ENCODE measurements at places on chromosomes 11 and 22. TPM values are rescaled to one million over a fixed set of nuclear protein-coding genes. Genes with fewer than 3 reads are reported as not detected.
A peak's percentile ranks its signal among the peaks of the same experiment; 100 is the strongest.

Gene MMP7
- not detected for total RNA-seq

Gene UPK3A
- total RNA-seq, result not detected

Gene SYT13
- 9.9 TPM for total RNA-seq

Gene RASSF7
- 8.5 TPM for total RNA-seq

GRCh38 chr11:45671246-45672171 lies 6.1 kb upstream of the CHST1 start:
- DNase-seq, result no peak

- no peak for DNase-seq
Measured at GRCh38 chr11:20658135-20658534, 11.3 kb upstream of the NELL1 start.

GRCh38 chr11:131640320-131640719 lies 269.9 kb downstream of the NTM start:
- peak; percentile 5 for DNase-seq

- no peak for DNase-seq
Measured at GRCh38 chr22:43887391-43887790, 4.4 kb downstream of the PNPLA5 start.

DNA sequence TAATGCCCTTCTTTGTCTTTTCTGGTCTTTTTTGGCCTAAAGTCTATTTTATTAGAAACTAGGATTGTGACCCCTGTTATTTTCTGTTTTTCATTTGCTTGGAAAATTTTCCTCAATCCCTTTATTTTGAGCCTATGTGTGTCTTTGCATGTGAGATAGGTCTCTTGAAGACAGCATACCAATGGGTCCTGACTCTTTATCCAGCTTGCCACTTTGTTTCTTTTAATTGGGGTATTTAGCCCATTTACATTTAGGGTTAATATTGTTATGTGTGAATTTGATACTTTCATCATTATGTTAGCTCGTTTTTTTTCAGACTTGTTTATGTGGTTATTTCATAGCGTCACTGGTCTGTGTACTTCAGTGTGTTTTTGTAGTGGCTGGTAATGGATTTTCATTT lies 682.6 kb downstream of the JRKL start:
- DNase-seq, result no peak

DNA sequence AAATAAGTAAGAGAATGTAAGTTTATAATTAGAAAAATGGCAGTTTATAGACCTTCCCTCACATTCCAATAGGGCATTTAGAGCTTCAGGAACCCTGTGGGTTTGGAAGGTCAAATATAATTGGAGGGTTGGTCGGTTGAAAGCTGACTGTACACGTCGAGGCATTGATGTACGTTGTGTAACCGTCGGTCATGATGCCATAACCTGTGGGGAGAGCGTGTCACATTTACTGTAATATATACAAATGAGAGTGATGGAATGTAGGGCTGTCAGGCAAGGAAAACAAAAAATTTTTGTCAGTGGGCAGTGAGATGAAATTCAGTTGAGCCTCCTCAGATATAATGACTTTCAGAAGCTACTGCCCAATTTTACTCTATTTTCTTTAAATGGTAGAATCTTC lies 88.5 kb downstream of the ARL14EP start:
- DNase-seq, result no peak

- no peak for DNase-seq
Measured at GRCh38 chr11:97610854-97611253, 1221.0 kb downstream of the JRKL start.

DNA sequence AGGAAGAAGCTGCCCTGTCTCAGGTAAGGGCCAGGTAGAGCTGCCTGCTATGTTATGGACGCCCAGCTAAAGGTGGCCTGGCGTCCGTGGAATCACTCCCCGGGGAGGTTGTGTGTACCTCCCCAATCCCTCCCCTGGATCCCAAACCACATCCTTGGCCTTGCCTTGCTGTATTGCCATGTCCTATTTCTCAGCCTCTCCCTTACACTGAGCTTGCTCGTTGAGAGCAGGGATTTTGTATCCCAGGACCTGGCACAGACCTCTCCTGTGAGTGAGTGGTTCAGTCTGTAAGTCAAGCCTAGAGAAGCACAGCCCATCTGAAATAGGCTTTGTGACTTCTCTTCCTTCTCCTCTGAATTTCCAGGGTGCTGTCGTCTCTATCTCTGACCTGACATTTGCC lies 53.9 kb downstream of the TRAF6 start:
- no peak for DNase-seq

- no peak for DNase-seq
Measured at GRCh38 chr22:26865021-26865420, 207.6 kb downstream of the MIAT start.

GRCh38 chr11:17471501-17471900 lies 5.1 kb downstream of the ABCC8 start:
- no peak for DNase-seq

DNA sequence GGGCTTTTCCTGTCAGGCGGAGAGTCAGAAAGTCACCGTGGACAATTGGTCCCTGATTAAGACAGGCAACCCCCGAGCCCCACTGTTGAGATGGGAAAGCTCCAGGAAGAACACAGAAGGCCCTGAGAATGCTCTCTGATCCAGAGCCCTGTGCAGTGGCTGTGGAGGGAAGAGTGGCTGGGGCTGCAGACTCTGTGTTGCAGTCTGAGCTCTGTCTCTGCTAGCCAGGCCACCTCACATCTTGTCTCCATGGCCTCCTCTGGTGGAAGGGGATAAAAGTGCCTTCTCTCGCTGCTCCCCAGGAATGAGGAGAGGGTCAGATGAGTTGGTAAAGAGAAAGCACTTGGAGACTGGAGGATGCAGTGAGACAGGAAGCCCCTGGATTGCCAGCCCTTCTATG lies 141.2 kb downstream of the CEP164 start:
- no peak for DNase-seq

DNA sequence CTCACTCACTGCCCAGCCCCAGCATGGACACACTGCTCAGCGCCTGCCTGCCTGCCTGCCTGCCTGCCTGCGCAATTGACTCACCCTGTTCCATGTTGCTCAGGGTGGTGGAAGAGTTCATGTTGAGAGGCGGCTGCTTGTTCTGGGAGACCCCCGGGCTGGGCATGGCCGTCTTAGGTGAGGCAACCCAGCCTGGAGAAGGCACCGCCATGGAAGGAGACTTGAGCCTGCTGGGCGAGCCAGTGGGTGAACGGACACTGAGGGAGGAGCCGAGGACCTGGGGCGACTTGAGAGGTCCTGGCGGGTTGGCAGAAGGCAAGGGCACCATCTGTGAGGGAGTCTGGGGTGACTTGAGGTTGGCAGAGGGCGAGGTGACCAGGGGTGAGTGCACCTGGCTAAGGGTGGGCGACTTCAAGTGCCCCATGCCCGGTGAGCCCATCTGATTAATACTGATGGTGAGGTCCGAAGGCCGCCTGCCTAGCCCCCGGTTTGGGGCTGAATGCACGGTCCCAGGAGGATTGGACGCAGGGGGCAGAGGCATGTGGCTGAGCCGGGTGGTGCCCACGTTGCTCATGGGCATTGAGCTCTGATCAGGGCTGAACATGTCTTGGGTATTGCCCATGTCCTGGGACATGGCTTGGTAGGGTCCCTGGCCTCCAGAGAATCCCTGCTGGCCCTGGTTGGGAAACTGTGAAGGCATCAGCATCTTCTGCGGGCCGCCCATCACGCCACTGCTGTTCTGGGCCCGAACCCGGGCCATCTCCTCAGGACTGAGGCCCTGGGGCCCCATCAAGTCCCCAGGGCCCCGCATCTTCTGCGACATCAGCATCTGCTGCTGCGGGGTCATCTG lies 17.1 kb downstream of the CXCR5 start:
- DNase-seq, result no peak

DNA sequence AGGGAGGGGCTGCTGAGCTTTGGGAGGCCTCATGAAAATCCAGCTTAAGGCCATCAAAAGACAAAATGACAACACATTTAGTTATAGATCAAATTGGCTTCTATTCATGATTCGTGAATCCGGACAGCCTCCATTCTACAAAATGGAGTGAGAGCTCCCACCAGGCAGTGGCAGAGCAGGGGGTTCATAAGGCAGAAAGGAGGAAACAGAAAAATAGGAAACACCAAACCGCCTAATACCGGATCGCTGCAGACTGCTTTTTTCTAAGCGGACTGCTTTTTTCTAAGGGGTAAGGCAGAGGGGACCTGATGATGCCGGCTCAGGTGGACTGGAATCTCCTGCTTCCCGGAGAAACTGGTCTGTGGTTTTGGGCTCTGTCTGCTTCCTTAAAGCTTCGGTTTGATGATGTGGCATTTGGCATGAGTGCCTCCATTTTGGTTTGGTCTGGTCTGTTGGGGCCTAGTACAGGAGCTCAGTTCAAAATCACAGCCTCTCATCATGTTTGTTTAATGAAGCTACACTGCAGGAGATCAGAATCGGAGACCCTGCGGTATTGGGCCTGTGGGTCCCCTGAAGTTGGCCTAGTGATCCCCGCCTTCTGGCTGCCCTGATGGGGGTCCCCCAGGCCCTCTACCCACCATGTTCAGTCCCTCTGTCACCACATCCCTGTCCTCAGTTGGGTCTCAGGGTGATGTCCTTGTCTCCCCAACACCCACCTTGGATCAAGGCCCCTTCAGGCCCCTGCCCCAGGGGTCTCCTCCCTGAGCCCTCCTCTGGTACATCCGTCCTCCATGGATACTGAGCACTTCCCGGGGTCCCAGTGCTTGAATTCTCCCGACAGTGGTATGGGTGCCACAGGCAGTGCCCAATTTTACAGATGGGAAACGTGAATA lies 1.2 kb downstream of the ALDH3B1 start:
- DNase-seq, result no peak

GRCh38 chr22:41382098-41382578 lies 396 bp downstream of the TEF start:
- DNase-seq, result peak; percentile 79

Data from right atrium auricular region (tissue), 2 donors.